Thyroid gland (tissue), 4 donors: ENCODE measurements at places on chromosomes 3 and 15.

GRCh38 chr3:4997946-4998345 is 18.7 kb downstream of the BHLHE40 start:
- H3K36me3 ChIP-seq = no peaks in the 10 kb centered on the region
- no peak overlapping the region for H3K4me3 ChIP-seq
- DNase-seq = no peak
- H3K27me3 ChIP-seq = no peaks in the 10 kb centered on the region
- peaks cover 9% of the 10 kb centered on the region for H3K4me1 ChIP-seq

DNA sequence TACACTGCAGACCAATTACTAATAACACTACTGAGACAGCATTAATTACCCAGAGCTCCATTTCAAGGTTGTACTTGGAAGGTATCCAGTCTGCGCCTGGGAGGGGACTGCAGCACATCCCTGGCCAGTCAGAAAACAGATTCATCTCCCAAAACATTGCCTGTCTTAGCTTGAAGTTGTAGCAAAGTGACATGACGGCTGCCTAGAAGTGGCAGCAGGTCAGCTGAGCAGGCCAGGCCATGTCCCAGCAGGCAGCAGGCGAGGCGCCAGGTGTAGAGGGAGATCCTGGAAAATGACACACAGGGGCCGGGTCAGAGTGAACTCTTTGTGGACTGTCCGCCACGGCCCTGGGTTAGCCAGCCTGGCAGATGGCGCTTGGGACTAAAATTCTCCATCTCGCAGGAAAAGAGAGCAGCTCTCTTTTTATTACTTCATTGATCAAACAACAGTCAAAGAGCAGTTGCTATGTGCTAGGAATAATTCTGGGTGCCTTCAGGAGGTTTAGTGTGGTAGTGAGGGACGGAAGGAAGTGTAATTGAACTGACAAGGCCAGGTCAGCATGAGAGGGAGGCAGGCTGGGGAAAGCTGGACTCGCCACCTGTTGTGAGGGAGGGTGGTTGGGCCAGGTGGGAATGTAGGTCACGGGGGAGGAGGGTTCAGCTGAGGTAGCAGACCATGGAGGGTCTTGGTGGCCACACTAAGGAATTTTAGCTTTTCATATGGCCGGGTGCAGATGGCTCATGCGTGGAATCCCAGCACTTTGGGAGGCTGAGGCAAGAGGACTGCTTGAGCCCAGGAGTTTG is 1.3 kb upstream of the MAP6D1 start:
- no peak overlapping the region for H3K4me3 ChIP-seq
- DNase-seq = peak; percentile 21
- H3K4me1 ChIP-seq = peaks cover 7% of the 10 kb centered on the region
- H3K27me3 ChIP-seq = no peaks in the 10 kb centered on the region

- no peak overlapping the region for H3K27ac ChIP-seq
- H3K27me3 ChIP-seq = no peaks in the 10 kb centered on the region
- no peaks in the 10 kb centered on the region for H3K4me1 ChIP-seq
- no peak for DNase-seq
- no peaks in the 10 kb centered on the region for H3K36me3 ChIP-seq
- no peak overlapping the region for H3K4me3 ChIP-seq
These were observed 490.3 kb downstream of the MECOM start for GRCh38 chr3:169173231-169173630.

- DNase-seq = no peak
- H3K4me1 ChIP-seq = peaks cover 4% of the 10 kb centered on the region
- no peaks in the 10 kb centered on the region for H3K27me3 ChIP-seq
- H3K36me3 ChIP-seq = no peaks in the 10 kb centered on the region
These were observed 27.3 kb upstream of the ST3GAL6 start for GRCh38 chr3:98735761-98736269.

DNA sequence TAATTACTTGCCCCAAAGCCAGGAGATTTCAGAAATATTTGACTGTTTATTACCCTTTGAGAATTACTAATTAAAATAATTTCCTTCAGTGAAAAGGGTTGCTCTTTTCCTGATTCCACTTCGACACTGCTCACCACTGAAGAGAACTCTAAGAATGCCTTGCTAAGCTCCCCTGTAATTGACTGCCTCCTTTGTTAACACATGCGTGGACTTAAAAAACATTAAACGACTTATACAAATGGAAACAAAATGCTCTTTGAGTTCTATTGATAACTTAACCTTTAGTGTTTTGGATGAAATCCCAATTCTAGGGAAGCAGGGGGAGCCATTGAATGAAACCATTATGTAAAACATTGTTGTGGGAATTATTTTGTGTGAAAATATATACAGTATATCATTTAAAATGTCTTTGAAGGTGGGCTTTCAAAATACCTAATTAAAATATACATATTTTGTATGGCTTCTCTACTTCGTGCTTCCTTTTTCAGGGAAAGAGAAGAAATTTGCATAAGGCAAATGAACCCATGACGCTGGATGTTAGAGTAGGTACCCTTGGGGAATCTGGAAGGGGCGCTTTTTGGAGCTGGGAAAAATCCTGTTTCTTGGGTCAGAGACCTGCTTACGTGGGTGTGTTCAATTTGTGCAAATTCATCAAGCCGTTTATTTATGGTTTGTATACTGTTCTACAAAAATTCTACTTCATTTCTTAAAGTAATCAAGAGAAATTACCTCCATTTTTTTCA is 64.2 kb downstream of the WWTR1 start:
- H3K4me1 ChIP-seq = peaks cover 28% of the 10 kb centered on the region
- no peaks in the 10 kb centered on the region for H3K27me3 ChIP-seq
- no peaks in the 10 kb centered on the region for H3K36me3 ChIP-seq
- H3K27ac ChIP-seq = no peak overlapping the region

DNA sequence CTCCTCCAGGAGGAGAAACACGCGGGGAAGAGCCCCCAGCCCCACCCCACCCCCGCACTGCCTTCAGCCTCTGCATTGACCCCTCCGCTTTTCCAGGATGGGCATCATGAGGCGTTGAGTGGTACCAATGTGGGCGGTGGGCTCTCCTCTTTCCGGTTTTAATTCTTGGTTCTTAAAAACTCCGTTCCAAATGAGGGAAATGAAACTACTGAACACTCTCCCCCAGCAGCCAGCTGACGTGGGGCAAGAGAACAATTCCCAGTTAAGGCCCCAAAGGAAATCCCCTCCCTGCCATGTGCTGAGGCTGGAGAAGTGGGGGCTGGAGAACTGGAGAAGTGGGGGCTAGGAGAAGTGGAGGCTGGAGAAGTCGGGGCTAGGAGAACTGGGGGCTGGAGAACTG is 5.3 kb upstream of the NRROS start:
- no peaks in the 10 kb centered on the region for H3K36me3 ChIP-seq
- H3K27ac ChIP-seq = no peak overlapping the region
- no peaks in the 10 kb centered on the region for H3K27me3 ChIP-seq
- peaks cover 7% of the 10 kb centered on the region for H3K4me1 ChIP-seq

GRCh38 chr3:127287840-127288239 is at the start of gene PRR20G:
PRR20G (minus strand) TSS chr3:127288046; CDS start chr3:127287365, 681 bp downstream.
- no peaks in the 10 kb centered on the region for H3K27me3 ChIP-seq
- H3K27ac ChIP-seq = no peak within 1 kb of the TSS
- H3K4me1 ChIP-seq = no peaks in the 10 kb centered on the region
- H3K36me3 ChIP-seq = no peaks in the 10 kb centered on the region
- no peak within 1 kb of the TSS for H3K4me3 ChIP-seq

DNA sequence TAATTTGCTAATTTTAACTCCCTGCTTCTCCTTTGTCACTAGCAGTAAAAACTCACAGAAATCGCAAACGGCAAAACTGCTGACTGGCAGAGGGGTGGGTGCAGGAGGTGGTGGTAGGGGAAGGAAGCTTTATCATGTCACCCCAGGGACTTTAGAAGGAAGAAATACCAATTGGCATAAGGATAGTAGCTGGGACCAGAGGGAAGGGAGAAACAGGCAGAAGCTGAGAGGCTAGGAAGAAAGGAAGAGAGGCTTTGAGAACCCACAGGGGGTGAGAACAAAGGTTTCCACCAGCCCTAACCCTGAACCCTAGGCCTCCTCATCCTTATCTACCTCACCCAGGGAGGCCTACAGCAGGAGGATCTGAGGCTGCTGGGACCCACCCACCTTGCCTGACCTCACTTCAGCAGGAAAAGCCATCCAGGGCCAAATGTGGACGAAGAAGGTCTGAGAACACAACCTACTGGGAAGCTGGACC is 10.7 kb downstream of the ITGB5 start:
- H3K27ac ChIP-seq = no peak overlapping the region
- H3K4me1 ChIP-seq = peaks cover 23% of the 10 kb centered on the region
- no peaks in the 10 kb centered on the region for H3K36me3 ChIP-seq
- H3K4me3 ChIP-seq = no peak overlapping the region
- DNase-seq = no peak

DNA sequence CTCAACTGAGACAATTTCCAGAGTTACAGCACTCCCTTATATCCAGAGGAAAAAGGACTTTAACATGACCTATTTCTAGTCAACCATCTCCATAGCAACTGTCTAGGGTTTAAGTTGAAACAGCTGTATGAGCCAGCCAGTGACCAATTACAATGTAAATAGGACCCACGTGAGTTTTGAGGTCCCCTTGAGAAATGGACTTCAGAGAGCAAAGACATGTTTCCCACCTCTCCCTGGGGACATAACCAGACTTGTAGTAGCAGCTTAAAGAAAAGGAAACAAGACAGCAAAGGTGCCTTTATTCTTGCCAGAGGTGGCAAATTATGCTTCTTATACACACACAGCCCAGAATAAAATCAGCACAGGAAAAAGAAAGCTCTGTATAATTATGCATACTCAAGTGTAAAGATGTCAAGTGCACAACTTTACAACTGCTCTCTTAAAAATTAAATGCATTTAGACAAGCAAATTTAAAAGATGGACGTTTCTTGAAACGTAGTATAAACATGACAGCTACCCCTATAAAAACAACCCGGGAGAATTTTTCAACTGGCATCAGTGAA is 40.2 kb downstream of the SUMF1 start:
- H3K27ac ChIP-seq = no peak overlapping the region
- no peaks in the 10 kb centered on the region for H3K36me3 ChIP-seq
- H3K4me3 ChIP-seq = no peak overlapping the region
- H3K27me3 ChIP-seq = no peaks in the 10 kb centered on the region
- peaks cover 7% of the 10 kb centered on the region for H3K4me1 ChIP-seq
- no peak for DNase-seq

GRCh38 chr3:184874709-184875644 is 63.0 kb downstream of the VPS8 start:
- no peak overlapping the region for H3K27ac ChIP-seq
- no peaks in the 10 kb centered on the region for H3K4me1 ChIP-seq
- H3K4me3 ChIP-seq = no peak overlapping the region
- H3K36me3 ChIP-seq = peaks cover 9% of the 10 kb centered on the region
